ENCODE measurements at places on chromosomes 2 and 18.

DNA sequence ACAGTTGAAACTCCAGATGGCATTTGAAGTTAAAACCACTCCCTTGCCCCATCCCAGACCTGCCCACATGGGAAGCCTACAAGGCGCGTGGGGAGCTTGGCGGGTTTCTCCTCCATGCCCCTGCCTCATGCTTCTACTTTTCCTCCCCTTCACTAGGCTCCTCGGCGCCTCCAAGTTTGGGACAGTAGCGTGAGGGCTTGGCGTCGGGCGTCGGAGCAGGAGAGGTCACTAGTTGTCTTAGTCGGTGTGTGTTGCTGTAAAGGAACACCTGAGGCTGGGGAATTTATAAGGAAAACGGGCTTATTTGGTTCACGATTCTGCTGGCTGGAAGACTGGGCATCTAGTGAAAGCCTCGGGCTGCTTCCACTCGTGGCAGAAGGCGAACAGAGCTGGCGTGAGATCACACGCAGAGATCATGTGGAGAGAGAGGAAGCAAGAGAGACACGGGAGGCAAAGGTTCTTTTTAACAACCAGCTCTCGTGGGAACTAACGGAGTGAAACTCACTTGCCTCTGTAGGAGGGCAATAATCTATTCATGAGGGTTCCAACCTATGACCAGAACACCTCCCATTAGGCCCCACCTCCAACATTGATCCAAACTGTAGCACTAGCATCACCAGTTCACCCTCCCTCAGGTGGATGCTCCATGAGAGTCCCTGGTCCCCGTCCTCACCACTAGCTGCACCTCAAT is 25.3 kb downstream of the ITM2C start:
- no peak for DNase-seq

GRCh38 chr2:41829052-41829451 is 218.8 kb upstream of the PKDCC start:
- DNase-seq = no peak

GRCh38 chr2:72015266-72015665 is 132.4 kb downstream of the CYP26B1 start:
- DNase-seq = no peak

DNA sequence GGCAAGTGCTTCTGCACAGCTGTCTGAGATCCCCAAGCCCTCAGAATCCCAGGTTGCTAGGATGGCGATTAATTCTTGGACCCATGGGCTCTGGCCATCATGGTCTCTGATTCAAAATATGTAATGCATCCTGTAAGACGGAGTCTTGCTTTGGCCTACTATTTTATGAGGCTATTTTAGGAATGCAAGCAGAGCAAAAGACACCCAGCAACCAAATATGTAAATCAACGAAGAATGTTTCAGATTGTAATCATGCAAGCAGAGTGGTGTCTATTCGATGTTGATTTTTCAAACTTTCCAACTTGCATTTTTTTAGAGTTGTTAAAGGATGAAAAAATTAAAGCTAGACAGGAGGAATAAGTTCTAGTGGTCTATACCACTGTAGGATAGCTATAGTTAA is 154.8 kb downstream of the COL6A3 start:
- DNase-seq = no peak

GRCh38 chr2:7377916-7378569 is 460.8 kb downstream of the RNF144A start:
- no peak for DNase-seq

GRCh38 chr2:149087751-149088150 is 49.3 kb downstream of the LYPD6B start:
- no peak for DNase-seq

DNA sequence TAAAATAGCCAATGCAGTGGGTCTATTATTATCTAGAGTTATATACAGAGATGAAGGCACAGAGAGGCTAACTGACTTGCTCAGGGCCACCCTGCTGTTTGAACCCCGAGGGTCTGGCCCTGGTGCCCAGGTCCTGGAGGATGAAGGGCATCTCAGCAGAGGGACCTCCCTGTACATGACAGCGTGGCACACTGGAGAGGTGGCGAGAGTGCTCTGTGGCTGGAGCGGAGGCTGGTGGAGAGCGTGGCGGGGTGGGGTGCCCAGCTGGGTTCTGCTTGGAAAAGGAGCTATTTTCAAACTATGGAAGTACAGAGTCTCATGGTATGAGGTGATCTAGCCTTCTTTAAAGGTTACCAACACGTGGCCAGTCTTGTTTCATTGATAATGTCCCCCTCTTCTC is 35.8 kb downstream of the GREB1 start:
- DNase-seq = no peak

GRCh38 chr2:136783856-136784255 is 18.5 kb downstream of the THSD7B start:
- DNase-seq = no peak

- DNase-seq = no peak
Observed at GRCh38 chr2:154720651-154721050, 22.2 kb downstream of the KCNJ3 start.

DNA sequence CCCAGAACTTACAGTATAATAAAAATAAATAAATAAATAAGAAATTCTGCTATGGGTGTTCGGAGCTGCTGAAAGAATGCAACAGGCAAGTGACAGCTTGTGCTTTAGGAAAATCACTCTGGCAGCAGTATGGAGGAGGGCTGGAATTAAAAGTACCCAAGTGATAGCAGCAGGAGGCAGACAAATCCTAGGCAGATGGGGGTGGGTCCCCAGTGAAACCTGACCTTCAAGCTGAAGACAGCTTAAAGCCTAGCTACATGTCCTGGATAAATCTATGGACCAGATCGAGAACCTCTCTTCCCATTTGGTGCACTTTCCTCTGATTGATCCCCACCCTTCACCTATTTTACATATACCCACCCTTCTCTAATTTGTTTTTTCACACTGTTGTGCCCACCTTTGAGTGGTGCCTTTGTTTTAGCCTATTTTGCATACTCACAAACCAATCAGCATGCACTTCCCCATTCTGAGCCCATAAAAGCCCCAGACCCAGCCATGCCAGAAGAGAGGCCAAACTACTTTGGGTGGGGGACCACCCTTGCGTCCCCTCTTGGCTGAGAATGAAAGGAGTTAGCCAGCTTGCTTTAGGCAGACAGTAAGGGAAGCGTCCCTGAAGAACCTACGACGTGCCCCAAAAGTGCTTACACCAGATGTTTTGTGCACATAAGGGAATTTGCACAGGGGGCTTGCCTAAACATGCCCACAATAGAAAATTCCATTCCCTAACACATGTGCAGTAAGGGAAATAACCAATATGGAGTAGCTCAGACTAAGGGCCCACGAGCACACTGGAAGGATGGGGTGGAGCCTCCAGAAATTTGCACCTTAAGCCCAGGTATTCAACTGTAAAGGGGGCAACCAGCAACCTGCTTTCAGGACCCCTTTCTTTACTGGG is 3.0 kb downstream of the METTL8 start:
- DNase-seq = no peak
